ENCODE measurements at places on chromosomes 13 and 19.
A peak's percentile ranks its signal among the peaks of the same experiment; 100 is the strongest.

GRCh38 chr19:11047866-11048265 is 41.4 kb upstream of the LDLR start:
- H3K4me1 ChIP-seq, result no peaks in the 10 kb centered on the region
- no peak overlapping the region for H3K27ac ChIP-seq
- H3K27me3 ChIP-seq, result no peaks in the 10 kb centered on the region
- H3K36me3 ChIP-seq, result peaks cover 91% of the 10 kb centered on the region

DNA sequence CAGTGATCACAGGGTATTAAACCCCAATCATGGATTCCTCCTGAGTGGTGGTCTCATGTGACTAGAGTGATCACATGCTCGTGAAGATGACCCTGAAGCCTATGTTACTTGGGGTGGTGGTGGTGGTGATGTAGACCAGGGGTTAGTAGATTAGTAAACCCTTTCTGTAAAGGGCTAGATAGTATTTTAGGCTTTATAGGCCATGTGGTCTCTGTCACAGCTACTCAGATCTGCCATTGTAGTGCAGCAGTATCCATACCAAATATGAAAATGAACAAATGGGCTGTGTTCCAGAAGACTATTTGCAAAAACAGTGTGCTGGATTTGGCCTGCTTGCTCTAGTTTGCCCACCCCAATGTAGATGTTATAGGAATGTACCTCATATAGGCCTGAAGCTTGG is 9.4 kb downstream of the NDFIP2 start:
- no peak for DNase-seq
- H3K27ac ChIP-seq, result no peak overlapping the region
- no peaks in the 10 kb centered on the region for H3K27me3 ChIP-seq
- H3K4me1 ChIP-seq, result peaks cover 3% of the 10 kb centered on the region
- H3K4me3 ChIP-seq, result no peak overlapping the region

- no peak overlapping the region for H3K27ac ChIP-seq
- no peaks in the 10 kb centered on the region for H3K36me3 ChIP-seq
- no peak overlapping the region for H3K4me3 ChIP-seq
- no peaks in the 10 kb centered on the region for H3K4me1 ChIP-seq
- no peaks in the 10 kb centered on the region for H3K27me3 ChIP-seq
Measured at GRCh38 chr19:28136796-28137195, 1076.2 kb downstream of the UQCRFS1 start.

GRCh38 chr13:110555601-110556223 is 5.8 kb downstream of the RAB20 start:
- no peak overlapping the region for H3K27ac ChIP-seq
- H3K36me3 ChIP-seq, result no peaks in the 10 kb centered on the region
- H3K4me3 ChIP-seq, result no peak overlapping the region

DNA sequence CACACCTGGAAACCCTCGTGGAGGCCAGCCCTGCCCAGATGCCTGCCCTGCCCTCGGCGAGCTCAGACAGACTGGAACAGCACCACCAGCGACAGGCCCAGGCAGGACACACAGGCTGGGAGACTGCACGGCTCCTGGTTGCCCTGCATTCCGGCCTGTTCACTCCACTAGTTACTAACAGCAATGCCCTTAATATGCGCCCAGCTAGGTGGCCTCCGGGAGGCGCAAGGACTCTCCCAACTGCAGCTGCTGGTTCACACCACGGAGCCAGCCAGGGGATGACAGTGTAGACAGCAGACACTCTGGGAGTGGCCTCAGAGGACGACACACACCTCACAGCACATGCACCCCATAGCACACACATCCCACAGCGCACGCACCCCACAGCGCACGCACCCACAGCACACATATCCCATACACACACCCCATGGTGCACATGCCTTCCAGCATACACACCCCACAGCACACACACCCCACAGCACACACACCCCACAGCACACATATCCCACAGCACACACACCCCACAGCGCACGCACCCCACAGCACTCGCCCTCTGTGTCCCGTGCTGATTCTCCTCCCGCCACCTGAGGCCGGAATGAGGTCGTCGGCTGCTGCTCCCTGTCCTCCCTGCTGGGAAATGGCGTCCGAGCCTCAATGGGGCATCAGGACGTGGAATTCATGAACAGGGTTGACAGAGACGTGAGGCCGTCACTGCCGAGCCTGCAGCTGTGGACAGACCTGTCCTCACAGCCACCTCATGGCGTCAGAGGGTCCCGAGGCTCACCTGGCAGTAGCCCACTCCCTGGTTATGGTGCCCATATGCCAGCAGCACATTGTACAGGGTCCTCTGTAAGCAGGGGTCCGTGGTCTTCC is 13.6 kb downstream of the GRTP1 start:
- H3K4me3 ChIP-seq, result no peak overlapping the region
- no peaks in the 10 kb centered on the region for H3K27me3 ChIP-seq
- H3K27ac ChIP-seq, result no peak overlapping the region
- H3K4me1 ChIP-seq, result no peaks in the 10 kb centered on the region
- no peak for DNase-seq

DNA sequence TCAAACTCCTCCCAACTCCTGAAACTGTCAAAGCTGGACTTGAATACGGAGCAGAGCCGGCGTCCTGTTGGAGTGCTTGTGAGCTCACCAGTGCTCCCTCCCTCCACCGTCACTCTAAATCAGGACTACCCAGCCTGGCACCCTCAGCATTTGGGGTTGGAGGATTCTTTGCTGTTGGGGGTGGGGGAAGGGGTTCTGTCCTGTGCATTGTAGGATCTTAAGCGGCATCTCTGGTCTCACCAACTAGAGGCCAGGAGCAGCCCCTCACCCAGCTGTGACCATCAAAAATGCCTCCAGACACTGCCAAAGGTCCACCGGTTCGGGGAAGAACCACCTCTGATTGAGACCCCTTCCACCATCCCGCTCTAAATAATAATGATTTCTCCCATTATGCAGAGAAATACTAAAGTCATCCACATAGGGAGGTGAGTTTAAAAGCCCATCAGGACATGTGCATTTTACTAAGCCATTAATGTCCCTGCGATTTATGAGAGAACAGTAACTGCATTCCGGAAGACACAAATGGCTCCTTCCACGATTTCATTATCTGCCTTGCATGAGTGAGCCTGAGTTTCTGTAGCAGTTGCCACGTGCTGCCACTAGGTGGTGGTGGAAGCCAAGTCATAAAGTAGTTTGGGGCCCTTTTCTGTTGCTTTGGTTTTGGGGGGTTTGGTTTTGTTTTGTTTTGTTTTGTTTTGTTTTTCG is 16.1 kb upstream of the USP29 start:
- DNase-seq, result peak; percentile 52
- H3K36me3 ChIP-seq, result no peaks in the 10 kb centered on the region
- no peak overlapping the region for H3K4me3 ChIP-seq
- no peaks in the 10 kb centered on the region for H3K27me3 ChIP-seq
- H3K27ac ChIP-seq, result no peak overlapping the region
- no peaks in the 10 kb centered on the region for H3K4me1 ChIP-seq

- H3K4me1 ChIP-seq, result peaks cover 28% of the 10 kb centered on the region
- H3K27me3 ChIP-seq, result peaks cover 2% of the 10 kb centered on the region
- H3K27ac ChIP-seq, result no peak within 1 kb of the TSS
Measured at GRCh38 chr19:43639519-43640423, at the start of gene CADM4. Gene CADM4, minus strand, starts transcription at chr19:43639850. Its CDS starts 60 bp downstream, at chr19:43639790.

- no peak for DNase-seq
- no peaks in the 10 kb centered on the region for H3K27me3 ChIP-seq
- H3K4me1 ChIP-seq, result peaks cover 6% of the 10 kb centered on the region
- peaks cover 5% of the 10 kb centered on the region for H3K36me3 ChIP-seq
Measured at GRCh38 chr19:34319785-34320184, 45.2 kb upstream of the GPI start.

All from neuronal stem cell (in vitro differentiated cells).